ENCODE measurements at places on chromosomes 11 and 22.

- DNase-seq: no peak
Measured at GRCh38 chr11:134366254-134366653, 34.5 kb downstream of the GLB1L2 start.

DNA sequence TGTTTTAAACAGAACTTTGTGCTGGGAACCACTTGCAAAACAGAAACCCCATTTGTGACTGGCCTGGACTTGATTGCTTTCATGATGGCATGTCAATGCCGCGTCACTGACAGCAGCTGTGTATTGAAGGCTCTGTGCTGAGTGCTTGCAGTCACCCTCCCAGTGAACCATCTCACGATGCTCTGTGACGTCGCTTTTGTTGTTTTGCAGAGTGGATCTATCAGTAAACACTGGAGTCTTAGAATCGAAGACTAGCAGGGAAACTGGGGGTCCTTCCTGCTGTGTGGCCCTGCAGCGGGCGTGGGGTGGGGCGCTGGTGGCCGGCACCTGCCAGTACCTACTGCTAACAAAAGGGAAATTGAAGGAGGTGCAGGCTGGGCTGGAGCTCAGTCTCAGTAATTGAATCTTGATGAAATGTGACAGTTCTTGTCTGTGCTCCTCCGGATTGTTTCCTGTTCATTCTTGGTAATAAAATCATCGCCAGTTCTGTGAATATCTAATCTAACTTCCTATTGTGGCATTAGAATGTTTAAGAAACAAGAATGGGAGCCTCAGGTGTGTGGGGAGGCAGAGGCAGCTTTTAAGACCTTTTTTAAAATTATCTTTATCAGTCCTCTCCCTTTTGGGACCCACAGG, 50.5 kb upstream of the PARVG start:
- no peak for DNase-seq

GRCh38 chr11:44380009-44380313, 70.0 kb upstream of the ALX4 start:
- DNase-seq: no peak

GRCh38 chr11:56473252-56473651, at the start of gene OR5M3:
Gene OR5M3 (minus strand): TSS chr11:56473352. CDS start chr11:56470497, 2,855 bp downstream.
- no peak for DNase-seq

DNA sequence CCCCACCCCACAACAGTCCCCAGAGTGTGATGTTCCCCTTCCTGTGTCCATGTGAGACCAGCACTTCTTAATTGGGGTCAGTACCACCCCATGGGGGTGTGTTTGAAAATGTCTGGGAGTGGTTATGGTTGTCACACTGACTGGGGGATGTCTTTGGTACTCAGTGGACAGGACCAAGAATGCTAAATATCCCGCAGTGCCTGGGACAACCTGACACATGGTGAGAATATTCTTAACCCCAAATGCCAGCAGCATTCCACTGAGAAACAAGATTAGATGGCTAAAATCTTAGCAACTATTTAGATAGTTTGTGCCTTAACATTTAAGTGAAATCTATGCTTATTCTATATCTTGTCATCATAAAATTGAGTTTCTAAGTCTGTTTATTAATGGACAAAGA, 177.5 kb upstream of the ZBED5 start:
- DNase-seq: no peak

DNA sequence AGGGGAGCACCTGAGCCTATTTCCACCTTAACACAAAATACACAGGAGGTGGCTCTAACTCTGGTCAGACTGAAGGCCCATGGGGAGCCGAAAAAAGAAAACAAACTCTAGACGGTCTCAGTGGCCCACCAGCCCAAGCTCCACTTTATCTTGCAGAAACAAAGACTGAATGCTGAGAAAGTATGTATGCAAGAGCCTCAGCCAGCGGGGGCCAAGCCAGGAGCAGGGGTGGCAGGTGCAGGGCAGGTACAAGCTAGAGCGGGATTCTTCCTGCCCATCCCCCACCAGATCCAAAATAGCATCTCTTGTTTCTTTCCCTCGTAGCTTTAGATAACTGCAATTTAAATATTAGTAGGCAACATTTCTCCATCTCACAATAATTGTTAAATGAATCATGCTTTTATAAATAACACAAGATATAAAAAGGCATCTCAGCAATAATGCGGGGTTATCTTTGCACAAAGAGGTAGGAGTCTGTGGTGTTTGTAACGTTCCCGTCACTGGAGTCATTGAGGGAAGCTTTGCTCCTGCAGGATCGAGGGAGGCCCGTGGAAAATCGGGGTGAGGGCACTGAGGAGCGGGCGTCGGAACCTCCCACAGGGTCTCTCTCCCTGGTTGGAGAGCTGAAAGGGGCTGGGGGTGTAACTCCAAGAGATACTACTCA, 418.0 kb downstream of the SHANK2 start:
- DNase-seq: no peak

- no peak for DNase-seq
Measured at GRCh38 chr22:48712558-48713271, 1115.0 kb downstream of the BRD1 start.

DNA sequence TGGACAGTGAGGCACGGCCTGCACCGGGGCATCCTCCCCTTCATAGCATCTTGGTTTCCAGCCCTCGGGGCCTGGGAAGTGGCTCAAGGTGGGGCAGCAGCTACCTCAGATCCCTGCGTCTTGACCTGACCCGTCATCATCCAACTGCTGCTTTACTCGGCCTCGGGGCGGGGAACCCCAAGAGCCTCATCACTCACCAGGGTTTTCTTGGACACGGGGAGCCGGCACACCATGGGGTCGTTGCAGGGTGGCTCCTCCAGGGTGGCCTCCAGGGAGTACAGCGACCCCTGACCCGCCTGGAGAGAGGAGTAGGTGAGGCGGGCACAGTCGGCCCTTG, 651 bp downstream of the CTSF start:
- no peak for DNase-seq

- DNase-seq: no peak
Measured at GRCh38 chr22:50049299-50050195, 8.6 kb downstream of the TTLL8 start.

DNA sequence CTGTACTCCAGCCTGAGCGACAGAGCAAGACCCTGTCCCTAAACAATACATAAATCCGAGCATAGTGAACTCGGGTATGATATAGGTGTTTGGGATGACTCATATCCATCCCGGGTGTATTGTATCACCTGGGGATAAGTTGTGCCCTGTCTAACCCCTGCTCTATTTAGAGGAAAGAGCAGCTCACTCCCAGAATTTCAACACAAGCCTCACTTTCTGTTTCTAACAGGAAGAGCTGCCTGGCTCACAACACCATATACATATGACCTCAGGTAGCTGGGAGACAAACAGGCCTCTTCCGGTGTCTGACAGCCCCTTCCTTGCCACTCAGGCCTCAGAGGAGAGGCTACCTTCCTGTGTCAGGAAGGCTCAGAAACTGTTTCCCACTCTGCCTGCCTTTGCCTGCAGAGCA, 9.9 kb upstream of the MICALL1 start:
- peak; percentile 79 for DNase-seq

GRCh38 chr11:63610604-63611394, 3.4 kb downstream of the PLAAT3 start:
- no peak for DNase-seq

DNA sequence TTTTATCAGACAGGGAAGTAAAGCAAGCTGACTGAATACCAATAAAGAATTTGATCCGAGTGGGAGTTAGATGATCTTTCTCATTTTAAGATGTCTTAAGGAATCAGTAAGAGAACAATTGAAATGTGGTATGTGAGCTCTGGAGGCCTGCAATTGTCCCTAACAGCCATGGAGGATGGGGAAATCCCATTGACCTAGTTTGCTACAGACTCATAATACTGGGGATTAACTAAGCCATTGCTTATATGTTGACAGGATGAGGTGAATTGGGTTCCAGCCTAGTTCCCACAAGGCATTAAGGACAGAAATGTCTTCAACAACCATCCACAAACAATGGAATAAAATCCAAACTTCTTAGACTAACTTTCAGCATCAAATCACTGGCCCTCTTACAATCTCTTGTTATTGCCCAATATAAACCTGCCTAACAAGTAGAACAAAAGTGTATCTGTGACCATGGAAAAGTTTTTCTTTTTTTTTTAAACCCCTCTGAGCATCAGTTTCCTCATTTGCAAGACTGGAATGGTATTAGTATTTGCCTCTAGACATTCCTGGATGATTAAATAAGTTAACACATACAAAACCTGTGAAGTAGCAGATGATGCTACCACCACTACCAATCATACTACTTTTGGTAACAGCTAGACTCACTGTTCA, 773.2 kb downstream of the DLG2 start:
- DNase-seq: no peak

DNA sequence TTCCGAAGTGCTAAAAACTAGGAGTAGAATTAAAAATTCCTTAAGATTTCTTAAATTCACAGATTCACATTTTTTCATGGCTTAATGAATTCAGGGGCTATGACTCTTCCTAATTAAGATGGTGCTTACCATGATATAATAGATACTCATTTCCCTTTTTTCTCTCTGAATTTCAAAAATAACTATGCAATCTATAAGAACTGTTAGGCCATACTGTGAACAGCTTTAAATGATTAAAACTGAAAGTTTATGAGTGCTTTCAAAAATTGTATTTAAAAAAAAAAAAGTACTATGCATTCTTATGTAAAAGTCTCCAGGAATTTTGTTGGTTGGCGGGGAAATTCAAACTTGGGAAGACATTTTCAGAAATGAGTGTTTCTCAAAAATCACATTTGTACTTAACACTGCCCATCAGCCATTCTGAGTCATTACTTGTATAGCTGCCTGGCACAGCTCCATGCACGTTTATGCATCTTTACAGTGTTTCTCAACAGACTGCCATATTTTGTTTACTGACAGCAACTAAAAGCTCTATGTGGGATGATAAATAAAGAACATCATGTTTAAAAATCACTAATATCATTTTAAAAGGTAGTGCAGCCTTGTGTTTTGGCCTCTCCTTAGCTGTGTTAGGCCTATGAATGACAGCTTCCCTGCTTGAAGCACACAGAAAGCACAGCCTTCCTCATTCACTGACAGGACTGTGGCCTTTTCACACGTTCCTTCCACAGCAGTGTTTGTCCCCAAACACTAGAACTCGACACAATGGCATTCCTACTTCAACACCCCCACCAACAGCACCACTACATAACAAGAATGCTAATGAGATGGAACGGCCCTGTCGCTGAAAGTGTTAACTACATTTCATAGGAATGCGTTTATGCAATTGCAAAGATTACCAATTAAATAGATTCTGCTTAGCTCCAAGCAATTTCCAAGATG, 131.4 kb downstream of the DCDC1 start:
- no peak for DNase-seq

DNA sequence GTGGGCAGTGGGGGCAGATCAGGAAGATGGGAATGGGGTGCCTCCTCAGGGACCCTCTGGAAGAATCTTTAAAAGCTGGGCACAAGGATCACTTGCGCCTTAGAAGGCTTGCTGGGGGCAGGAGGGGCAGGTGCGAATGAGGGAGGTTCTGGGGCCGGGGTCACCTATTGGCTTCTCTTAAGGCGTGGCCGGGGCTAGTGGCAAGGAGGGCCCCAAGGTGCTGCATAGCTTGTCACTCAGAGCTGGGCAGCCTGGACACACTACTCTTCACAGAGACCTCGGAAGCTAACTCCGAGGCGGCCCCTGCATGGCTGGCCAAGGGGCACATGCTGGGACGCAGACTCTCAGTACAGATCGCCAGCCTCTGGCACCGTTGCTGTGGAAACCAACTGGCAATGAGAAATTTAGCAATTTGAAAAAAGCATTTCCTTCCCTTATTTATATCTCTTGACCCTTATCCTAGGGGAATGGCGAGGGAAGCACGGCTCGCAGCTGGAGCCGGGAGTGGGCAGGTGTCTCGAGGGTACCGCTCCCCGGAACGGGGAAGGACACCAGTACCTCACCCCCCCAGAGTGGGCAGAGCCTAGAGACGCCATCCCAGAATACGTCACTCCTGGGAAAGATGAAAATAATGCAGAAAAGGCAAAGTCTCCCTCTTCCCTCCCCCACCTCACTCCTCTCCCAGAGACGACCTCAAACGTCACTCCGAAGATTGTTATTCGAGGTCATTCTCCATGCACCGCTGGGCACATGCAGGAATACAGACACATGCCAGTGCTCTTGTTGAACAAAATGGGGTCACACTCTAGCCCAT, 188.1 kb downstream of the CTTN start:
- DNase-seq: no peak

GRCh38 chr11:44623341-44623730, 57.9 kb downstream of the CD82 start:
- DNase-seq: no peak

- no peak for DNase-seq
Measured at GRCh38 chr11:115776916-115777315, 272.7 kb upstream of the CADM1 start.

- no peak for DNase-seq
Measured at GRCh38 chr11:40062616-40063015, 1396.8 kb downstream of the LRRC4C start.

DNA sequence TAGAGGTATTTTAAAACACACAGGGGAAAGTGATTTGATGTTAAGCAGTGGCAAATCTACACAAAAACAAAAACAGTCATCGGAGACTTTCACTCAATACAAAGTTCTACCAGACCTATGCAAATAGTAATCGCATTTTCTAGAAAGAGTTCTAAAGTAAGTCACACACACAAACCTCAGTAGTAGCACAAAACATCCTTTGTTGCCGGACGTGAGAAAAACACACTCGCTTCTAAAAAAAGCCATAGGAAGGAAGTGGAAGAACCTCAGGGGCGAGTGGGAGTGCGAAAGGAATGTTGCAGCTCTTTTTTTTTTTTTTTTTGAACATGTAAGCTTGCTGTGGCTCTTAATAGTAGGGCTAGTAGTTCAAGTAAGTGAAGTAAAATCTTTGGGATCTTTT, 88.9 kb downstream of the MAML2 start:
- DNase-seq: no peak

DNA sequence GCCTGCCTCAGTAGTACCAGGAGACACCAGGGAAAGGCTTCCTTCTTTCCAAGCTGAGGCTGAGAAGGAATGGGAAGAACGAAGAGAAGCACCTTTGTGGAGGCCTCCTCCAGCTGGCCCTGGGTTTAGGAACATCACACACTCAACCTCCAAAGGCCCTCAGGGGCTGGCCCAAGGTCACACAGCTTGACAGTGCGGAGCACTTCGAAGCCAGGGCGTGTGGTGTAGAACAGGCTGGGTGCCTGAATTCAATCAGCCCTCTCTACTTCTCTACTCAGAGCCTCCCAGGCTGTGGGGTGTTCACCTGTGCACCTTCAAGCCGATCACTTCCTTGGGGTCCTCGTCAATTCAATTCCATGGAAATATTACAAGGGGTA, 727 bp upstream of the CSDC2 start:
- no peak for DNase-seq
